ENCODE measurements at places on chromosomes 16 and 17.

- no peak for DNase-seq
These were observed 113.4 kb downstream of the ENGASE start for GRCh38 chr17:79188048-79188447.

GRCh38 chr17:20156196-20157000 lies 147.2 kb downstream of the SPECC1 start:
- no peak for DNase-seq

DNA sequence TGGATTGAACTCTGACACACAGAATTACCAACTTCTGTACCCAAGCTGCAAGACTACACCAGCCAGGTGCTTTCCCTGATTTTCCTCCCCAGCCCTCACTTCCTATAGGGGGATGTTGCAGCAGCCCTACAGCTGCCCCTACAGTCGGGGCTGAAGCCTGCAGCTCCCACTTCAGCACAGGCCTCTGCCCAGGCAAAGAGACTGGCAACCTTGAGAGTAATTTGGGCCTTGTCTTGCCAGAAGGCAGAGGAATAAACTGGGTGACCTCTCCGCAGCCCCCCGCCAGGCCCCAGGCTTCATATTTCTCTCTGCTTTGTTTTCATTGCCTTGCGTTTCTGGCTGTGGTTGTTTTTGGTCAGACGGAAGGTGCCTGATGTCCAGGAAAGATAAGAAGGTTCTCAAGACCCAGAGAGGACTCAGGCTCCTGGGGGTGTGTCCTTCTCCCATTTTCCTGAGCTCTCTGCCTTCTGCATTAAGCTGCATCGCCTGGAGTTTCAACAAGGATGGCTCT lies 32.0 kb downstream of the SLC6A4 start:
- DNase-seq: no peak

GRCh38 chr17:65660078-65660477 lies 98.6 kb upstream of the AXIN2 start:
- no peak for DNase-seq

DNA sequence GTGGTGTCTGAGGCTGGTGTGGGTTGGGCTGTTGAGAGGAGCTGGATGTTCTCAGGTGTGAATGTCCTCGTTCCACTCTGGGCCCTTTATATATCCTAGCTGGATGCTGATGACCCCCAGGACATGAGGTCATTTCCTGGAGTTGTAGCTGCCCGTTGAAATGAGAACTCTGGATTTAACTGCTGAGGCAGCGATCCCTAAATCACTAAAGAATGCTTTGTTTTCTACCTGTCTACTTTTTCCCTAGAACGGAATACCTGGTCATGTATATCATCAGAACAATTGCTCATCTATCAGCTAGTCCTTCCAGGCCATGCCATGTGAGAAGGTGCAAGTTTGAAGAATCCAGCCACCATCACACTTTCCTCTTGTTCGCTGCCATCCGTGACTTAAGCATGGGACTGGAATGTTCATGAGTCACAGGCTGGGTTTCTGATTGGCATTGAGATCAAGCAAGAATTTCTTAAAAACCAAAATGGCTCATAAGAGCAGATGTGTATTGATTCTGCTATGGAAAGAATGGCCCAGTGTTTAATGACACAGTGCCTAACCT lies at the start of gene KRTAP2-3:
KRTAP2-3 (minus strand) TSS at position 63 of the 553 bp plus-strand sequence. CDS start 64 bp downstream, outside the sequence.
- no peak for DNase-seq

DNA sequence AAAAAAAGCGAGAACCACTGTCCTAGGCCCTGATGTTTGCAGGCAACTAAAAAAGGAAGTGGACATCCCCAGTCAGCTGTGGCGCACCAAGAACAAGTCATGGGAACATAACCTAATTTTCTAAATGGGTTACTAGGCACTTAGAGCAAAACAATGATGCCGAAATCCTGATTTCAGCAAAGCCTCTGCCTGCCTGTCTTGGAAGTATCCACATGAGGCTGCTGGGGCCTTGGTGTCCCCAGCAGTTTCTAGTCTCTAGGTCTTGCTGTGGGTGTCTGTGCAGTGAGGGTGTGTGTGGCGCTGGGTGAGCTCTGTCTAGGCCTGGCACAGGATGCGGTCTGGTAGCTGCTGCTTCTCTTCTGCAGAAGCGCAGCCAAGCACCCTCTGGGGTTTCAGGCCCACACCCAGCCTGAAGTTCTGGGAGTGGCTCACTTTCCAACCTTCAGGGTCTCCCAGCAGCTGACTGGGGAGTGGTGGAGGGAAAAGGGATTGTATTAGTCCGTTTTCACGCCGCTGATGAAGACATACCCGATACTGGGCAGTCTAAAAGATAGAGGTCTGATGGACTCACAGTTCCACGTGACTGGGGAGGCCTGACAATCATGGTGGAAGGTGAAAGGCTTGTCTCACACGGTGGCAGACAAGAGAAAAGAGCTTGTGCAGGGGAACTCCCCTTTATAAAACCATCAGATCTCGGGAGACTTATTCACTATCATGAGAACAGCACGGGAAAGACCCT lies 21.1 kb downstream of the STH start:
- DNase-seq: peak; percentile 18

GRCh38 chr16:57798953-57799599 lies 3.2 kb downstream of the KIFC3 start:
- no peak for DNase-seq

DNA sequence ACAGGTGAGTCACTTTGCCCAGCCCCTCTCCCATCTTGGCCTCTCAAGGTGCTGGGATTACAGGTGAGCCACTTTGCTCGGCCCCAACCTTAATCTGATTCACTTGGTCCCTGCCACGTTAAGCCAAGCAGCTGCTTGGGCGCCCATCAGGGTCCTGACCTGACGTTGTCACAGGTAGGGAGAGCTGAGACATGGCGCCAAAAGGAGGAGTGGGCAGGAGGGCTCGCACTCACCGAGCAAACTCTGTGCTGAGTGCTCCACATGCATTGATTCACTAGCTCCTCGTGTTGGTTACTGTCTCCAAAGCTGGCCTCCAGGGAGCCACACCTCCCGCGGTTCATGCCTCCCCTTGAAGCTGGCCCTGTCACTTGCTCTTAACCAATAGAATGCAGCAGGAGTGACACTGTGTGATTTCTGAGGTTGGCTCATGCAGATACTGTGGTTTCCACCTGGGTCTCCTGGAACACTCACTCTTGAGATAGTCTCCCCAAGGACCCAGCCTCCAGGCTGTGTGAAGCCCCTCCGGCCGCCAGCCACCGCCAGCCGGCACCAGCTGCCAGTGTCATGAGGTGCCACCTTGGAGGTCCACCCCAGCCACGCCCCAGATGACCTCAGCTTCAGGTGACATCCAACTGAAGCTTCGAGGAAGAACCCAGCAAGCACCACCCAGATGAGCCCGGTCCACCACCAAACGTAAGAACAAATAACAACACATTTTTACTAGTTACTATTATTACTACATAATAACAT lies 223.0 kb downstream of the GSG1L start:
- no peak for DNase-seq

DNA sequence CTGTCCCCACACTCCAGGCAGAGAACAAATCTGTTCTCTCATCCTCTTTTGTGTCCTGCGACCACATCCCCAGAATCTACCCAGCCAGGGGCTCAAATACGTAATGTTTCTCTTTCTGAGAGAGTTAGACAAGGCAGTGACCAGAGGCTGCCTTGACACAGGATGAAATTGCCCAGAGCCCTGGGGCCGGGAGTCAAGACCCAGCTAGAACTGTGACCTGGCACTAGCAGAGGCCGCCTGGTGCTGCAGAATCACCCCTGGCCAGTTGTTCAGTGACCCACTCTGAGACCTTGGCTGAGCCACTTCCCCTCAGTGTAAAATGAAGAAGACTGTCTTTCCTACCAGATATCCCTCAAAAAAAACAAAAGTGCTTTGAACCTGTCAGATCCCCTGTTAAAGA lies 72.5 kb downstream of the USP22 start:
- no peak for DNase-seq

DNA sequence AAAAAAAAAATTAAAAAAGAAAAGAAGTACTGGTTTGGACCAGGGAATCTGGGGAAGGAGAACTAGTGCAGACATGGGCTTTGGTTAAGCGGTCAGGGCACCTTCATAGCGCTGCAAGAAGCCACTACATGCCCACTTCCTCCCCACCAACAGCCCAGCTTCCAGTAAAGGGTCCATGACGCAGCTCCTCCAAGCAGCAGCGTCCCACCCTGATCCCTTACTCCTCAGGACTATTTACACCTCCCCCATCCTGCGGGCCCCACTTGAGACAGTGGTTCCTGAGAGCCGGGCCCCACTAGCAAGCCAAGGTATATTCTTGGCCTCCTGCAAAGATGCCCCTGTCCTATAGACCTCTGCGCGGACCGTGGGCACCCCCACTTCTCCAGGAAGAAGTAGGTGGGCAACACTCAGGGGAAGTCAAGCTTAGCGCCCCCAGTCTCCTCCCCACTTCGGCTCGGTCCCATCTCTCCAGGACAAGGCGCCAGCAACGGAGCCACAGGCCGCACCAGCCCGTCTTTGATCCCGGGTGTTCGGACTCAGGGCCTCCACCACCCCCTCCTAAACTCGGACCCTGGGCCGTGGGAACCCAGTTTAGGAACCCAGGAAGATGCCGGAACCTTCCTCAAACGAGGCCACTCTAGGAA lies 913 bp upstream of the PRR14 start:
- DNase-seq: no peak

GRCh38 chr17:38741461-38741860 lies 6.7 kb downstream of the PCGF2 start:
- no peak for DNase-seq

- no peak for DNase-seq
These were observed 414.4 kb upstream of the EEF2KMT start for GRCh38 chr16:5512014-5512413.

DNA sequence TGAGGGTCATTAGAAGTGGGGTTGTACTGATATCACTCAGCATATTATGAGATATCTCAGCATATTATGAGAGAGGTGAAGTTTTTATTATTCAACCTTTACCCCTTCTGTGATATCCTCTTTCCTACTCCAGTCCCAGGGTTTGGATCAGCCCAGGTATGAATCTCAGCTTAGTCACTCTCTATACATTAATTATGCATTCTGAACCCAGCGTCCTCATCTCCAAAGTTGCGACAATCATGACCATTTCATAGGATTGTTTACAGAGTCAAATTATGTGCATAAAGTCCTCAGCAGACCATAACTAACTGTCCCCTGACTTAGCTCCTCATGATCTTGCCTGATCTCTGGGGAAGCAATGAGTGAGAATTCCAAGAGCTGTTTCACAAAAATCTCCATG lies 20.5 kb upstream of the BLMH start:
- no peak for DNase-seq

GRCh38 chr17:78118801-78119241 lies 9.7 kb downstream of the TMC6 start:
- DNase-seq: no peak

GRCh38 chr17:57442914-57443571 lies 186.7 kb downstream of the MSI2 start:
- DNase-seq: peak; percentile 41

DNA sequence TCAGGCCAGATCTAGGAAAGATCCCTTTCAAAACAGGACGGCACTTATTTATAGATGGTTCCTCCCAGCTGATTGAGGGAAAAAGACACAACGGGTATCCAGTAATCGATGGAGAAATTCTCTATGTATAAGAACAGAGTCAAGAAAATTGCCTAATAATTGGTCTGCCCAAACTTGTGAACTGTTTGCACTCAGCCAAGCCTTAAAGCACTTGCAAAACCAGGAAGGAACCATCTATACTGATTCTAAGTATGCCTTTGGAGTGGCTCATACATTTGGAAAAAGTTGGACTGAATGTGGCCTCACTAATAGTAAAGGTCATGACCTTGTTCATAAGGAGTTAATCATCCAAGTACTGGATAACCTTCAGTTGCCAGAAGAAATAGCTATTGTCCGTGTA lies 5.9 kb downstream of the HPR start:
- DNase-seq: no peak

- DNase-seq: no peak
These were observed 10.4 kb downstream of the CHMP6 start for GRCh38 chr17:81002013-81002384.

- DNase-seq: no peak
These were observed 22.7 kb upstream of the CD300E start for GRCh38 chr17:74646231-74646630.

DNA sequence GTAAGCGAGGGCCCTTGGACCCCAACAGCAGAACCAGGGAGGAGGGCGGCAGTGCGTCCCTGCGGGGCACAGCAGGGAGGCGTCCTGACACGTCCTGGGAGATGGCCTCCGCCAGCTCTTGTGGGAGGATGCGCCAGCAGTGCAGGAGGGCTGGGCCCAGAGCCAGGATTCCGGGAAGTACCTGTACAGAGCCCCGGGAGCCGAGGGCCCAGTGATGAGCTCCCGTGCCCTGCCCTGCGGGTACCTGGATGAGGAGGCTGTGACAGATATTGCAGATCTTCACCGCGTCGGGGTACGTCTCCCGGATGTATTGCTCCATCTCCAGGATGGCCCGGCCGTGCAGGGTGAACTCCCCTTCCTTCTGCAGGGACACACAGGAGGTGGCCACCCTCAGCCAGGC lies 23.1 kb downstream of the KDM8 start:
- DNase-seq: no peak

DNA sequence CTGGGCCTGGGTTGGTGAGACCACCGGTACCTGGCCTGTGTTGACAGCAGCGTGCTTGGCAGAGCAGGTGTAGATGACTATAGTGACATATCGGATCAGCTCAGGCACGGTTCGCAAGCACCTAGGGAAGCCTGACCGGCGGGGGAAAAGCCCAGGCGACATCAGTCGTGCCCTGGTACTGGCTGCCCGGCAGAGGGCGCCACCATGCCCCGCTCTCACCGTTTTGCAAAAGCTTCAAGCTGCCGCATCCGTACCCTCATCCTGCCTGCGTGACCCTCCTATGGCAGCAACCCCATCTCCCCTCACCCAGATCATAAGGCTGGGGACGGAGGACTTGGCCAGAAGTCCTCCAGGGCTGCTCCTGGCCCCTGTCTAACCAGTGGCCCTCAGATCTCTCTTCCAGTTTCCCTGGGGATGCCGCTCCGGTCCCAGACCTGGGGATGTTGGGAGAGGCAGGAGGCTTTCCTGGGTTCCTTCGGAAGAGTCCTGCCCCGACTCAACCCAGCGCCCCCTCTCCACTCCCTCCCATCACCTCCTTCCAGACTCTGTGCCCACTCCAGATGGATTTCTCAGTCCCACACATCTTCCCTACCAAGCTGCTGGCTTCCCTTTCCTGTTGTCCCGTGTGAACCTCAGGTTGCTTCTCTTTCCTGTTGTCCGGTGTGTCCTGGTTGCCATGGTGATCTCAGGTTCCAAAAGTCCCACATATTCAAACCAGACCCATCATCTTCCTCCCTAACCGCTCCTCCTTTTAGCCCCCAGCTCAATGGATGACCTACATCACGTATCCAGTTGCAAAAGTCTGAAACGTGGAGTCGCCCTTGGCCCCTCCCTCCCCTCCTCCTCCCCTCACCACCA lies 13.7 kb downstream of the ALOX12B start:
- DNase-seq: peak; percentile 83

DNA sequence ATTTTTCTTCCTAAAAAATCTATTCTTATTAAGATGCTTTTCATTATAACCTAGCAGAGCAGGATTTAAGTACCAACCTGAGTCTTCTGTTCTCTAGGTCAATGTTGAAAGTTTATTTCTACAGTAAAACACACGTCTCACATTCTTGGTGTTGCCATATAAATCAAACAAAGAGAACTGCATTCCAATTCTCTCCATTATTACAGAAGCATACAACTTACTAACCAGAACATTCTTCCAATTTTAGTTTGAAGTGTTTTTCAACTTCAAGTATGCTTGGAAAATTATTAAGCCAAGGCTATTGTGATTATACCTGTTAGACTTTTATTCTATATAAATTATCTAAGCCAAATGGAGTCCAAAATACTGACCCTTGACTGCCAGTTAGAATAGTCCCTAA lies 110.4 kb upstream of the PMFBP1 start:
- DNase-seq: no peak
